ENCODE measurements at places on chromosomes 6 and 20.
A peak's percentile ranks its signal among the peaks of the same experiment; 100 is the strongest.

GRCh38 chr6:130070326-130070725, 51.9 kb downstream of the L3MBTL3 start:
- DNase-seq = no peak

- DNase-seq = no peak
Observed at GRCh38 chr6:36928547-36928918, 26.0 kb upstream of the PI16 start.

GRCh38 chr20:37918035-37918434, 15.1 kb downstream of the VSTM2L start:
- DNase-seq = no peak

- no peak for DNase-seq
Observed at GRCh38 chr6:150640556-150641209, 41.0 kb downstream of the PLEKHG1 start.

DNA sequence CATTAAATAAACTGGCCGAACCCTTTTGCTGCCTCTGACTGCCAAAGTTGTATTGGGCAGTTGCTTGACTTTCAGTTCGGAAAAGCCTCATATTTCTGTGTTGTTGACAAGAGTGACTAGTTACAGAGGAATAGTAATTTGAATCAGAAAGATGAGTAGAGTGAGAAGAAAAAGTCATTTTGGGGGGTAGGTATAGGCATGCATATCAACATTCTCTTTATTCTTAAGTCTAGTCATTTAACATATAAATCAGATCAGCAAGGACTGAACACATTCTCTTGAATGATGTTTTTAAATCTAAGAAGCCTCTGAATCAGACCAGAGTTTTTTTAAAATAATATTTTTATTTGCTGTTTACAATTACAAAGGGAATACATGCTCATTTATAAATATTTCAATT, 4.9 kb upstream of the LMBRD1 start:
- no peak for DNase-seq

- DNase-seq = no peak
Observed at GRCh38 chr6:121887724-121888123, 452.3 kb downstream of the GJA1 start.

DNA sequence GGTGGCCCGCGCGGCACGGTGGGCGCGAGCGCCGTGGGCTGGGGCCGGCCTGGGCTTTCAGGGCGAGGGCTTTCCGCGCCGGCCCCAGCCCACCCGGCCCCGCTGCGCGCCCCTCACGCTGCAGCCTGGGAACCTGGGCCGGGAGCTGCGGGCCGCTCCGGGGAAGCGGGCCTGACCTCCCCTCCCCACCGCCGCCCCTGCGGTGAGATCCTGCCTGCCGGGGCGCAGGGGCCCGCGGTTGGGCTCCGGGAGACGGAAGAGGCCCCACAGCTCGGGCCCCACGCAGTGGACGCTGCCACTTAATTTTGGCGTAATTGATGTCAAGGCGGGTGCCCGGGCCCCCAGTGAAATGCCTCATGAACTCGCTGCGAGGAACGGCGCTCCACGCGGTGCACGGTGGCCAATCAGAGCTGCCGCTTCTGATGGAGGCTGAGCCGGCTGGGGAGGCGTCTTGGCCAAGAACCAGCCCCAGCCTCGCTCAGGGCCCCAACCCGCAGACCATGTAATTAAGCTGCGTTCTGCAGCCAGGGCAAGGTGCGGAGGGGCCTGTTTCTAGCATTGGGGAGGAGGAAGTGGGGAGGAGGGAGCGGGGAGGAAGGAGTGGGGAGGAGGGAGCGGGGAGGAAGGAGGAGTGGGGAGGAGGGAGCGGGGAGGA, 96.1 kb upstream of the BHLHE23 start:
- DNase-seq = no peak

GRCh38 chr6:37008484-37009465, 3.3 kb downstream of the FGD2 start:
- no peak for DNase-seq

DNA sequence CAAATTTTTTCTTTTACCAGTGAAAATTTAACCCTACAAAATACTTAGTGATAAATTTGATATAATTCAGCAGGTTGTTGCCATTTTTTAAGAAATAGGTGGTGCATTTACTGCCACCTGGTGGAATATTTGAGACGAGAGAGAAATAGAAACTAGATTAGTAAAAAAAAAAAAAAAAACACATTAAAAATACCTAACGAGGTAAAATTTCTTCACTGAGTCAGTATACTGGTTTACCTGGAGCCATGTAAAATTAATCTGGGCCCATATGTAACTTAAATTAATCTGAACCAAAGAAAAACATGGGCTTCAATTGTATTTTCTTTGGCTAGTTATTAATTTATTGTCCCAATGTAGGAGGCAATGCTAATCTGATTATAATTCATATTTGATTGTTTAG, 520.8 kb downstream of the EPM2A start:
- DNase-seq = peak; percentile 7

DNA sequence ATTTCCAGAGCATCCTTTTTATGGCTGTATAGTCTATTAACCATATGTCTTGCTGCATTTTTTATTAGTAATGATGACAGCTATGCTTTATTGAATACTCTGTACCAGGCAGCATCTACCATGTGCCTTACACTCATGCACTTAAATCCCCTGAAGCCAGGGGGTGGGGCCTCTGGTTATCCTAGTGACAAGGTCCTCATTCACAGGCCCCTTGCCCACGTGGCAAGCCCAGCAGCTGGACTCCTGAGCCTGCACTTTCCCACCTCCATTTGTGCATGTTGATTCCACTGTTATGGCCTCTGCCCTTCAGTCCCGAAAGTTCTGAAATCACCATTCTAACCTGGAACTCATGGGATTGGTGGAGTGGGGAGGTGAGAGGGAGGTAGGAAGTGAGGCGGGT, 22.3 kb downstream of the ACTR5 start:
- DNase-seq = no peak

DNA sequence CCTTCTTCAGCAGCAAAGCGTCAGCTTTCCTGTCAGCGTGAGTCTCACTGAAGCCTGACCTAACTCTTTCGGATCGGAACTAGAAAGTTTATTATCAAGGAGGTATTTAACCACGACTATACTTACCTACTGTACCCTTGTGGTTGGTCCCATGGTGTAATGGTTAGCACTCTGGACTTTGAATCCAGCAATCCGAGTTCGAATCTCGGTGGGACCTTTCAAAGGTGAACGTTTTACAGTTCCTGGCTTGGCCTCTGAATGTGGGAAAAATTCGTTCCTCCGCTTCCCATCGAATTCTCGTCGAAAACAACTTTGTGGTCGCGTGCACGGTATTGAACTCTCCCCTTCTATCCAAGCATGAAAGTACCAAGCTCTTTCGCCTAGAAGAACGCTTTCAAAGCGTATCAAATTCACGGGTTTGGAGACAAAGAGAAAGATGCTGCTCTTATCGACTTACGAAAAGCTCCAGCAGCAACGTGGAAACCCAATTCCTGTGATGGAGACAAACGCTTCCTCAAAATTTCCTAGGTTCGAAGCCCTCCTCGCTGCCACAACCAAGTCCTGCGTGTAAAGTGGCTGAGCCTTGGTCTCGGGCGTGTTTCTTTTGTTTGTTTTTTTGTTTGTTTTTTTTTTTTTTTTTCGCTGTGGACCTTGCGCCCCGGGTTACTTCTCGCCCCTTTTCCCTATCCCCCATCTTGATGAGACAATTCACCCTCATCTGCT, 63.7 kb downstream of the GPX5 start:
- peak; percentile 75 for DNase-seq

- no peak for DNase-seq
Observed at GRCh38 chr6:9612489-9612888, 802.4 kb downstream of the TFAP2A start.

GRCh38 chr20:37311710-37312355, 22.4 kb downstream of the MANBAL start:
- no peak for DNase-seq

DNA sequence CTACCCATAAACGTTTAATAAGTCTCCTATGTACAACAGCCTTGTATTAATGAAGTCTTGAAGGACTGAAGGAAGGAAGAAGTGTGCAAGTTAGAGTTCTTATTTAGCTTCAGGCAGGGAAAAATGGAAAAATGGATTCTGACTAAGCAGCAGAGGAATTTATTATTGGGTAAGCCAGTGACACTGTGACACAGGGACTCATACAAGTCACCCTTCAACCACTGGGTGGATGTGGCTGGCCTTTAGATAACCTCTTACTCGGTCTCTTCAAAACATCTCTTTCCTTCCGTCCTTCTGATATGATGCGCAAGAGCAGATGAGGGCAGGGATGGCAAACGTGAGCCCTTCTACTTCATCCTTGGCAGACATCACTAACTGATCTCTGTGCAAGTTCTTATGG, 145.6 kb downstream of the DHX35 start:
- no peak for DNase-seq

DNA sequence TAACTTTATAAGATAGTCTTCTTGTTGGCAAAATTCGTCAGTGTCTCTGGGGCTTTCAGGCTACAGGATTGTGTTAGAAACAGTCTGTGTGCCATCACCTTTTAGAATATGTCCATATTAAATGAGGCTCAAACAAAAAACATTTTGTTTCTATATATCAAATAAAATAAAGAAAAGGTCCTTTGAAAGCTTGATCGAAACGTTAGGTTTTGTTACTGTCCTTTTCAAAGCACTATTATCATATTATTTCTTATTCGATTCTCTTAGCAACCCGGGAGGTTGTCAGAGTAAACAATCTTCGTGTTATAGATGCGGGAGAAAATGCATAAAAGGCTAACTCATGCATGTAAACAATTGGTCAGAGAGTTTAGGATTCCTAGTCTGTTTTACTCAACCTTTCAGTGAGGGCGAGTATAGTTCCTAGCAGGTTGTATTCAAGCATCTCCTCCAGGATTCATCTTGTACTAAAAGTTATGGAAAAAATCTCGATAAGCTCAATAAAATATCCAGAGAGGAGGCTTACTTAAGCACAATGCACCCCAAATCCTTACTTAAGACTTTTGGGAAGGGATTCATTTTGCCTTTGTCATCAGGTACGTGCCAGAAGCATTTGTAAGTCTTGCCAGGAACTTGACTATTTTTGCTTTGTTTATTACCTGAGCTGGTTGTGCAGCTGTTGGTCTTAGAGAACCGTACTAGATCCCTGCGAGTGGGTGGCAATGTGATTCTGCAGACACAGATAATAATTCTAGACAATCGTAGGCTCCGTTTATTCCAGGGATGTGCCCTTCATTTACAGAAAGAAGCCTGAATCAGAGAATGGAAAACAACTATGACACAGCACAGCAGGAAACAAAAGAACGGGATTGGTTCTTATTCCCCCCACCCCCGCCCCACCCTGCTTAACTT, 159.6 kb upstream of the ZNF217 start:
- DNase-seq = no peak

DNA sequence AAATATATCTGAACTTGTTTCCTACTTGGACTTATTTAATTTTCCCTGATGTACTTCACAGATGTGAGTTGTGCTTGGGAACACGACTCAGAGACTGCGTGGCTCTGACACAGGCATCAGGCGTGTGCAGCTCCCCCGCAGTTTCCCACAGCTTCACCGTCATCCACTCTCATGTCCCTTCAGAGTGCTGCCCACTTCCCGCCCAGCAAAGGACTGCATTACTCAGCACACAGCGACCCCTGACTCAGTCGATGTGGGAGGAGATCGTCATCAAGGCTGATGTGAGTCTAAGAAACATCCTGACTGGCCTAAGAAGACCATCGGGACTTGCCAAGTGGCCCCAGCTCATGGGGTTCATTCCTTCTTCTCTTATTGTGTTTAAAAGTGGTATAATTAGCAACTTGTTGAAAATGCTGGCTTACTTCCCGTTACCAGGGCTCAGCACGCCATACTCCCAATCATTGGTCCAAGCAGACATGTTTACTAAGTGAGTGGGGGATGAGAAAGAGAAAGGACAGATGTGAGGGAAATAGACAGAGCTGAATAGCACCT, 539.4 kb upstream of the JARID2 start:
- no peak for DNase-seq

GRCh38 chr6:144870782-144871181, 585.6 kb downstream of the UTRN start:
- DNase-seq = no peak

- DNase-seq = no peak
Observed at GRCh38 chr6:34656378-34657036, 40.1 kb downstream of the ILRUN start.

DNA sequence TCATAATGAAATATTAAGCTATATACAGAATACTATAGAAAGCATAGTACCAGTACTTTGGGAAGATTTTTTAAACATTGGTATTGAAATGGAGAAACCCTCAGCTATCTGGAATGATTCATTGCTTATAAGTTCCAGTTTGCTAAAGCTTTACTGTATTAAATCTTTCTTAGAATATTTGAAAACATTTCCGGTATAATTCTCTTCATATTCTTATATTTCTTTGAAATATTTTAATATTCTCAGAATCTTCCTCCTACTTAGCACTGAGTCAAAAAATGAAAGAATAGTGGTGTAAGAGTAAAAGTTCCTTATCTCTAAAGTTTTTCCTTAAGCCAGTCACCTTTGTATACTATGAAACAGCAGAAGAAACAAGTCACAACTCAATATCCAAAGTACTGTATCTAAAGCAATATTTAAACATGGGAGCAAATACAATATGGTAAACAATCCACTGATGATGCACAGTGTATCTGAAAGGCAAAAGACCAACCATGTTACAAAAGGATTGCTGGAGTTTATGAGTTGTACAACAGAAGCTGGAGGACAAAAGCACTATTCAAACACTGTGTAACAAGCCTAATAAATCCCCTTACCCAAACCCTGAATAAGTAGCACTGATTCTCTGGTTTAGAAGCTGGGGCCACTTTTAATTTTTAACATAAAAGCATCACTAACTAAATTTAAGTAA, 102.1 kb downstream of the PRDM1 start:
- DNase-seq = no peak

DNA sequence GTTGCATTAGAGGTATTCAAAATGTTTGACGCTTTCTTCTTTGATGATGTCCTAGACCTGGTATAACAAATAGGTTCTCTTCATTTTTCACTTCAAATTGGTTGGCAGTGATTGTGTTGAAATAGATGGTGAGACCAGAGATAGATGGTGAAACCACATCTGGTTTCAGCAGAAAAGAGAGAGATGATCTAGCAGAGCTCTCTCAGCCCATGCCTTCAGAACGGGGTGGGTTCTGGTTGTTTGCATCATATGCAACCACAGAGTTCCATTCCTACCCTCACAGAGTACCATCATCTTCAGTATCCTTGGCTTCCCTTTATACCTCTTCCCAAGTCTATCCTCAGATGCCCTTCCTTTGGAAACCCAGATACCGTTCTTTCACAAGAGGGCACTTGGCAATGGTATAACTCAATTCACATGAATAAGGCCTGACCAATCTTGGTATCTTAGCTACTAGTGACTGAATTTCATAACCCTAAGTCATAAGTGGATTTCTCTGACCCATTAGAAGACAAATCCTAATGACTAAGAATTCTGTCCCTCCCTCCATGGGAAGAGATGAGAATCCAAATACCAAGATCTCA, 93.7 kb downstream of the UBE3D start:
- no peak for DNase-seq

DNA sequence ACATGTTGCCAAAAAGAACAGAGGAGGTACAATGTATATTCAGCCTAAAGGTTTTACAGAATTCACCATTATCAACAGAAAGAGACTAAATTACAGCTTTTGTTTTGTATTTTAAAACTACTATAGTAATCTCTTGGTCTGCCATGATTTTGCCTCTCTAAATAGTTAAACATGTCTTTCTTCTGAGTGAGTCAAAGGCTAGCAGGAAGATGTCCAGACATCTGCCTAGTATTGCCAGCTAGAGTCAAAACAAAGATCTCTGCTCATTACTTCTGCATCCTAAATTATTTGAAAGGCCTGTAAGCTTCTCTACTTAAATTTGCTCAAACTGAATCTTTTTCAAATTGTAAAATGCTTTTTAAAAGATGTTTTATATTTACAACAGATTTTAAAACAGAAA, 8.8 kb downstream of the ASF1A start:
- no peak for DNase-seq

GRCh38 chr6:107447663-107448216, 11.6 kb downstream of the PDSS2 start:
- no peak for DNase-seq
